ENCODE measurements at places on chromosomes 13 and 19.
A peak's percentile ranks its signal among the peaks of the same experiment; 100 is the strongest.

DNA sequence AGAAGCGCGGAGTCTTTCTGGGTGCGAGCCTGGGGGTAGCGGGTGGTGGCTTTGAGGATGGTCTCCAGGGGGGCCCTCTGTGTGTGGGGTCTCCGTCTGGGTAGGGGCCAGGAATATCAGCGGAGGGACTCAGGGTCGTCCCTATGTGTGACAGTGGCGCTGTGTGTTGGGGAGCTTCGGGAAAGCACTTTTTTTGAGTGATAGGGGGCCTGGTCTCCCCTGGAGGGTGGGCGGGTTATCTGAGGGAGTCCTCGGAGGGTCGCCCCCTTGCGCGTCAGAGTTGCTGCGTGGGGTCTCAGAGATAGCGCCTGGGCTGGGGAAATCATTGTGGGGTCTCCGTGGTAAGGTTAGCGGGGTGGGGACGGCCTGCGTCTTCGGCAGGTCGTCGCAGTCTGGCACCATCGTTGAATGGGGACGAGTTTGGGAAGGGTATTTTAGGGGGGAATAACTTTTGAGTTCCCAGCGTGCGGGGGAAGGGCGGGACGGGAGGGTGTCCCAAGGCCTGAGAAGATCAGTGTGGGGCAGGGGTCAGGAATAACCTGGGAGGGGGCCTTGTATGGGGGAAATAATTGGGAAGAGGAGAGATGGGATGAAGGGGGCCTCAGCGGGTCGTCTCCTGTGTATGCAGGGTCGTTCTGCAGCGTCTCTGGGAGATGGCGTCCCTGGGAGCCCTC is 857 bp downstream of the IER2 start:
- DNase-seq = no peak

GRCh38 chr19:57052081-57052480 is 67.7 kb upstream of the USP29 start:
- no peak for DNase-seq

GRCh38 chr13:37700887-37701286 is 102.3 kb upstream of the POSTN start:
- peak; percentile 26 for DNase-seq

DNA sequence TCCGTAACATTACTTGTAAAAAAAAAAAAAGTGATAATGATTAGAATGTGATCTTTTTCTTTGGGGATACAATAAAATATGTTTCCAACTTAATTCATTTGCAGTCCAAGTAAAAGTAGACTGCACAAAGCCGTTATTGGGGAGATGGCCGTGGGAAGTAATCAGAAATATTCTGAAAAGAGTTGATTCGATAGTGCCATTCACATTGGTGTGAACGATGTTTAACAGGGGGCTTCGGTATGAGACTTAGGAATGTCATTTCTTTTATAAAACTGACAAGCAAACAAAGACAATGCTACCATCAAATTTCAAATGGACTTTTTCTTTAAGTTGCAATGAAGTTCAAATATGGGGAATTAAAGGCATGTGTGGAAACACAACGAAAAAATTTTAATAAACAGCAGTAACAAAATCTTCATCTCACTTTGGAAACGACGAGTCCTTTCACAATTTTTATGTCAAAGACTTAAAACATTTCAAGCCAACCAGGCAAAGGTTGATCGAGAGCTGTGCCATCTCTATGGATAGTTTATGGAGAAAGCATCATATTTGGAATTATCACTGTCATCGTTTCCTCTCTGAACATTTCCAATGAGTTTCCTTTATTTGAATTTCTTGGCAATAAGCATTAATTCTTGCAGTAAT is 1.7 kb upstream of the ZIC5 start:
- DNase-seq = no peak

- DNase-seq = no peak
These were observed 8.7 kb downstream of the FCAR start for GRCh38 chr19:54882758-54883157.

DNA sequence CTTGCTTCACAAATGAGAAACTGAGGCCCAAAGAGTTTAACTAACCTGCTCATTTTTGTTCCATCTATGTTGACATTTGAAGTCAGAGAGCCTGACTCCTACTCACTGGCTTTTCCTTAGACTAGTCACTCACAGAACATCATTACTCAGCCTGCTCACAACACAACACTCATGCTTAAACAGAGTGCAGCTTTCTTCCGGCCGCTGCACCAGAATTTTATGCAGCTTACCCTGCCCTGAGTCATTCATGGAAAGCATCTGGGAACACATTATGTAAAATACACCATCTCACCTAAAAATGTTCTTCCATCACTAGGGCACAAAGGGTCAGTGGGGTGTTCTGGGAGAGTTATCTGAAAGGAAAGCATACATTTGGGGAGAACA is 303.4 kb downstream of the SPRY2 start:
- DNase-seq = peak; percentile 95

DNA sequence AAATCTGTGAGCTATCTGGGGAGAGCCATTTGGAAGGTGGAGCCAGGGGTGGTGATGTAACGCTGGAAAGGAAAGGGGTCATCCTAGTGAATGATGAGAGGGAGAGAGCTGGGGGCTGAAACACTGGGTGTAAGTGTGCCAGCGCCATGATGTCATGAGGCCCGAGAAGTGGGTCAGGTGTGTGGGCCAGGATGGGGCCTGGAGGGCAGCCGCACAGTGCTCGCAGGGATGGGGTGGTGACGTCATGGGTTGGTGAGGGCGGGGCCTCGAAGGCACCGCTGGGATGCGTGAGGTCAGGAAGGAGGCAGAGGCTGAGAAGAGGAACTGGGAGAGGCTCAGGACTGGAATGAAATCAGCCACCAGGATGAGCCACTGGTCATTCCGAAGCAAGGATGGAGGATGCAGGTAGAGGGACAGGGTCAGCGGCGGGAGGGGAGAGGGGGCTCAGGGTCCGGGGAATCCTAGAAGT is 4.4 kb downstream of the CCDC61 start:
- DNase-seq = peak; percentile 36

GRCh38 chr19:50796634-50797428 is 6.6 kb downstream of the ACP4 start:
- DNase-seq = no peak

GRCh38 chr19:19429361-19429760 is 23.9 kb downstream of the GATAD2A start:
- no peak for DNase-seq

- no peak for DNase-seq
These were observed 15.7 kb downstream of the ZIC5 start for GRCh38 chr13:99955747-99956472.

DNA sequence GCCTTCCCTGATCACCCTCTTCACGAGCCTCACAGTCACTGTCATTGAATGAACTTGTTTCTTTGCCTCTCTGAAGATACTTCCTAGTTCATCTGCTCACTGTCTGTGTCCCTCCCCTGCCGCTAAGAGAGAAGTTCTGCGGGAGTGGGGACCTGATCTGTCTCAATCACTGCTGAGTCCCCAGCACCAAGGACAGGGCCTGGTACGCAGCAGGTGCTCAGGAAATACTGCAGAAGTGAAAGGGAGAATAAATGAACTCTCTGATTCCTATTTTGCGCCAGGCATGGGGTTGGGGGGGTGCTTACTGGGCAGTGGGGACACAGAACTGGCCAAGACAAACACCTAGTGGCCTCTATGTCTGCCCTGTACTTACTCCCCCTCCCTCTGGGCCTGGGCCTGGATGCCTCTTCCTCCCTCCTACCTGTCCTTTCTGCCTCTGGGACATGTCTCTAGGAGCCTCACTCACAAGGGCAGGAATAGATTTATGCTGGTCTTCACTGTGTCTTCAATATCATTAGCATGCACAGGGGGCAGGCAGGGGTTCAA is 17.5 kb downstream of the FCGBP start:
- no peak for DNase-seq

DNA sequence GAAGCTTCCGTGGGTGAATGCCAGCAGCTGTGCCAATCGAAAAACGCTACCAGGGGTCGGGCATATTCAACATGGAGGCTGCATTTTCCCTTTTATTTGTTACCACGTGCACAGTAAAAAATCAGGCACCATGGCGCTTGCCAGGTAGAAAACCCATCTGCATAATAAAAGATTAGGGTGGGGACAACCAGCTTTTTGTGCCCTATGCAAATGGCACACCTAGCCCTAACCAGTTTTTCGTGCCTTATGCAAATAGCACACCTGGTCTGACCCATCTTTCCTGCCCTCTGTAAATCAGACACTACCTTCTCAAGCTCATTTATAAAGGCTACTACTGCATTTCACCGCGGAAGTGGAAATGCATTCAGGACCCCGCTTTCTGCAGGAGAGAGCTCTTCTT is 62.1 kb upstream of the FREM2 start:
- no peak for DNase-seq

DNA sequence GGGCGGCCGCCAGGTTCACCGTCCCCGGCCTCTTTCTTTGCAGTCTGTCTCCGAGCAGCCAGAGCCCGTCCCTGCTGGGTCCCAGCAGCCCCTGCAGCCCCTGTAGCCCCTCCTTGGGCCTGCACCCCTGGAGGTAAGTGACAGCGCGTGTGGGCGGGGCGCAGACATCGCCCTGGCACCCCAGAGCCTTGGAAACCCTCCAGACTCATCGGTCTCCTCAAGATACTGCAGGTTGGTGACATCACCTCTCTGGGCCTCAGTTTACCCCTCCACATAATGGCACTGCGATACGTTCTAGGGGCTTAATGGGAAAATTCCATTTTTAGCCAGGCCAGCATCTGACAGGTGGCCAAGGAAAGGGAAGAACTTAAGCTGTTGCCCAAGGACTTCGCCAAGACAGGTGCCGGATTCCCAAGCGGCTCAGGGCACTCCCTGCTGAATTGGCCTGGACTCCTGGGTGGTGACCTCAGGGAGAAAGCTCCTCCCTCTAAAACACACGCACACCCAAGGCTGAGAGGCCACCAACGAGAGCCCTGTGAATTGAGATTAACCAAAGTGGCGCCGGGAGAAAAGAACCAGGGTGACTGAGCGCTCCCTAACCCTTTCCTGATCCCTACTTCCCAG is 13.1 kb downstream of the MAST3 start:
- DNase-seq = no peak

- no peak for DNase-seq
These were observed 5.7 kb upstream of the JUND start for GRCh38 chr19:18286973-18287635.

GRCh38 chr19:40512110-40512472 is 45.3 kb downstream of the SPTBN4 start:
- no peak for DNase-seq

DNA sequence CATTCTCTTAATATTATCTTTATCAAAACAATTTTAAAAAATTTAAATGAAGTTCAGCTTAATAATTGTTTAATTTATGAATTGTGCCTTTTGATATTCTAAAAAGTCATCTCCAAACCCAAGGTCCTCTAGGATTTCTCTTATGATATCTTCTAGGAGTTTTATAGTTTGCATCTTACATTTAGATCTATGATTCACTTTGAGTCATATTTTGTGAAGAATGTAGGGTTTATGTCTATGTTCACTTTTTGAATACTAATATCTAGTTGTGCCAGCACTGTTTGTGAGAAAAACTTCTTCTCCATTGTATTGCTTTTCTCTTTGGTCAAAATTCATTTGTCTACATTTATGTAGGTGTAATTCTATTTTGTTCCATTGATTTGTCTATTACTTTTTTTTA is 1068.4 kb upstream of the SPRY2 start:
- no peak for DNase-seq

GRCh38 chr13:48994706-48995105 is 19.0 kb downstream of the FNDC3A start:
- peak; percentile 45 for DNase-seq

DNA sequence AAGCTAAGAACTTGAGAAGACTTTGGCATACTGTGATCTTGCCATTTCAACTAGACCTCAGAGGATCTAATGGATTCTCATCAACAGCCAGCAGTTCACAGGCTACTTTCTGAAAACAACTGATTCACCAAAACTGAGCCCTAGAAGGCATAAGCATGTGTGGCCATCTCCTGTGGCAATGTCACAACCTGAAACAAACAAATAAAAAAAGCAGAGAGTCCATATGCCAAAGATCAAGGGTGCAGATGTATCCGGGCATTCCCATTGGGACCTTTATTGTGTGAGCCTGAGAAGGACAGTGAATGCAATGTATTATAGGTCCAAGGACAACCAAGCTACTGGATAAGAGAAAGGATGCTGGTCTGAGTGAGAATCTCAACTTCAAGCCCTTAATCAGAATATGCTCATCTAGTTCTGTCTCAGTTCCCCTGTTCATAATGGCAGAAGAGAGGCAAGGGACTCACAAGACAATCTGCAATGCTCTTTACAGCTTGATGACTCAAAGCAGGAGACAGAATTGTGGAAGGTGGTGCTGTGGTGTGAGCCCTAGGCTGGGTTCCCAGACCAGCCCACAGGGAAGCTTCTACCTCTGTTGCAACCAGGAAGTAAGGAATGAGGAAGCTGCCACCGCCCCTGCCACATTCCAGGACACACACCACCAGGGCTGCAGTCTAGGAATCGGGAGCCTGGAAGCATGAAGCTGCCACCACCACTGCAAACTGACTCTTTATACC is 133.7 kb downstream of the RAP2A start:
- DNase-seq = peak; percentile 15

GRCh38 chr19:41386442-41386841 is 10.1 kb downstream of the TMEM91 start:
- no peak for DNase-seq

GRCh38 chr19:47312366-47313006 is 2.8 kb downstream of the C5AR1 start:
- DNase-seq = no peak

DNA sequence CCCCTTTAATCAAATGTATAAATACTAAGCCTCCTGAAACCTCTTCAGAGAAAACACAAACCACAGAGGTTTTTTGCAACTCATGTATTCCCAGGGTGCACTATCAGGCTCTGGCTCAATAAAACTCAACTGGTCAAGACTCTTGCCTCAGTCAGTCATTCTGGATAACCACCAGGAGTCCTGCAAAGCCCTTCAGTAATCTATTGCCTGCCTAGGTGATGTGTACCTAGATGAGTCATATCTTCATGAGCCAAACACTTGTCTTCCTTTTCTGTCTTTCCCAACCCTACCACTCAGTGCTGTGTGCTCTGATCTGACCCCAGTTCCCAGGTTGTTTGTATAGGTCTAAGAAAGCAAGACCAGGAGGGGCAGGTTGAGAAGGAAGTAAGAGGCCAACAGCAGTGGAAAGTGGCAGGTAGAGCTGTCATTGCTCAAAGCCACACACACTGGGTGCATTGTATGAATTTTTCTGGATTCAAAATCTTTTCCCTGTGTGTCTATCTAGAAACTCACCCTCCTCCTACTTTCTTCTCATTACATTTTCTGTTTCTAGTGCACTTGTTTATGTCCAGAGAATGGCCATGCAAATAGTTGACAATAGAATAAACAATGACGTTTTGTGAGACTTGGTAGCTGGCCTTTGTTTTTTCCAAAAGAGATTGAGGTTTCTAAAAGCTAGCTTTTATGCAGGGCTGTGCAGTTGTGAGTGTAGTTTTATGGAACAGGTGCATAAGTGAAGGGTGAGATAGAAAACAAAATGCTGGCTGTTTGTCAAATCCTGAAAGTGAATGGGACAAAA is 48.1 kb downstream of the PSG1 start:
- no peak for DNase-seq

Measured in fibroblast of lung (primary cell).